Left lung (tissue), 14 donors: ENCODE measurements at places on chromosomes 7 and 10.

- no peak overlapping the region for H3K4me3 ChIP-seq
- no peaks in the 10 kb centered on the region for H3K27me3 ChIP-seq
- H3K4me1 ChIP-seq, result peaks cover 15% of the 10 kb centered on the region
- no peak overlapping the region for H3K27ac ChIP-seq
These were observed 5.6 kb downstream of the SSC4D start for GRCh38 chr7:76403780-76404494.

GRCh38 chr7:119281181-119281846 lies 991.7 kb upstream of the KCND2 start:
- no peak overlapping the region for H3K27ac ChIP-seq
- no peaks in the 10 kb centered on the region for H3K36me3 ChIP-seq
- DNase-seq, result no peak
- no peaks in the 10 kb centered on the region for H3K27me3 ChIP-seq

DNA sequence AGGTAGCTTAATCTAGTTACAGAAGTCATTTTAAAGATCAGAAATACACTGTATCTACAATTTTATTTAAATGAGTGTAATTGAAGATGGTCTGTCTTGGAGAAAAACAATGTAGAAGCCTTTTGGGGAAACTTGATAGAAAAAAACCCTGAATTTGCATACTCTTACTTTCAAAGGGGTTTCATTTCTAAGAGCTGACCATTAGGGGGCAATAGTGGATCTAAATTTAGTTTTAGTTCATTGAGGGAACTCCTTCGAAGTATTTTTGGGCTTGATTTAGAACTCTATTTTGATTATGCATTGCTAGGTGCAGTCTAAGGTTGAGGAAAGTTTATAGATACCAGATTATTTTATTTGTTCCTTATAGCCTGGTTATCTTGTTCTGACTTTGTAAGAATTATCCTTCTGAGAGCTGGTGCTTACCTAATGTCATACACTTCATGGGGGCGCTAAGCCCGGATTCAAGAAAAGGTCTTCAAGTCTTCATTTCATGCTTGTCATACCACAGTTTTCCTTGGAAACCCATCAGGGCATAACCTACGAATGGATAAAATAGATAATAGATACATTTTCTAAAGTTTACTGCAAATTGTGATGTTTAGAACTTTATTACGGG lies 69.1 kb upstream of the MXI1 start:
- H3K27ac ChIP-seq, result peak overlapping the region; percentile 82
- no peak overlapping the region for H3K4me3 ChIP-seq
- H3K36me3 ChIP-seq, result peaks cover 3% of the 10 kb centered on the region
- H3K4me1 ChIP-seq, result peaks cover 36% of the 10 kb centered on the region
- DNase-seq, result peak; percentile 70

DNA sequence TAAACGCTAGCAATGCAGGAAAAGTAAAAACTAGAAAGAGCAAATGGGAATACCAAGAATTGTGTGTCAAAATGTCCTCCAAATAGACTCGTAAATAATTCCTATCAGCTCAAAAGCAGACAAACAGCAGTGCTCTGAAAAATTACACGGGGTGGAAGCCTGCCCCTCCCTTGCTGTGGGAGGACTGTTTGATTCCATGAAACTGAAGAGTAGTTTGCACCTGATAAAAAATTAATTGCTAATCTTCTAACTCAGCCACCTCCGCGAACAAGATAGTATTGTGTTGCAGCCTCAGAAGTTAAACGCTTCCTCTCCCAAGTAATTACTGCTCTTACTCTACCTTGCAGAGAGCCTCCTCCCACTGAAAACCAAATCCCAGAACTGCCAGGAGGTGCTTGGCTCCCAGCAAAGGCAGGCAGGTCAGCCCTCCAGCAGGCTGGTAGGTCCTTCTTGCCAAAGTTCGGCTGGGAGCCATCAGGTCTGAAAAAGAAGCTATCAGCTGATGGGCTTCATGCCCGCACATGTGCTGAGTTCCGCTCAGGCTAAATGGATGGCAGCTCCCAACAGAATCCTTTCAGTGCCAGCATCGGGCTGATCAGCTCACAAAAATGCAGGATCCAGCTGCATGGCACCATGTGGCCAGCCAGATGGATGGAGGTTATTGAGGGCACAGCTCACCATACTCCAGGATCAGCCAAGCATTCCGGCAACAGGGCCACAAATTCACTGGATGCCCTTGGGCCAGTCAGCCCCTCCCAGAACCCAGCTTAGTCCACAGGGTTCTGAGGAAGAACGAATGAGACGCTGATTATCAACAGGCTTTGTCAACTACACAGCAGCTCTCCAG lies 37.1 kb downstream of the MAD1L1 start:
- no peak overlapping the region for H3K4me3 ChIP-seq
- peaks cover 55% of the 10 kb centered on the region for H3K36me3 ChIP-seq
- H3K27ac ChIP-seq, result no peak overlapping the region
- no peaks in the 10 kb centered on the region for H3K27me3 ChIP-seq

DNA sequence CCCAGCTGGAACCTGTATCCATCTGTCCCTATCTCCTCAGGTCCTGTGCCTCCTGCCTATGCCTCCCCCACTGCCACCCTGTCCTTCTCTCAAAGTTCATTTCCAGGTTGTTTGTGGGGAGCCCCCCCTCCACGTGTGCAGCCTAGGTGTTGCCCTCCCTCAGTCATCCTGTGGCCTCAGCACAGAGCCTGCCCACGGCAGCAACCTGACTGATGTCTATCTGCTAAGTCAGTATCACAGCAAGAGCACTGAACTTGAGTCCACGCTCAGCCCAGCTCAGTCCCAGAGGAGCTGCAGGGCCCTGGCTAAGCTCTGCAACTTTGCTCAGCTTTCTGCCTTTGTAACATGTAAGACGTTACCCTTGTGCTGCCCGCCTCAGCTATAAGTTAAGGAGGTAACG lies 28.7 kb downstream of the FAM53B start:
- no peaks in the 10 kb centered on the region for H3K27me3 ChIP-seq
- H3K4me1 ChIP-seq, result peaks cover 88% of the 10 kb centered on the region
- no peaks in the 10 kb centered on the region for H3K36me3 ChIP-seq
- no peak for DNase-seq
- no peak overlapping the region for H3K4me3 ChIP-seq
- H3K27ac ChIP-seq, result no peak overlapping the region

- H3K27me3 ChIP-seq, result no peaks in the 10 kb centered on the region
- H3K4me3 ChIP-seq, result no peak overlapping the region
- DNase-seq, result no peak
- H3K4me1 ChIP-seq, result no peaks in the 10 kb centered on the region
- H3K36me3 ChIP-seq, result no peaks in the 10 kb centered on the region
These were observed 333.2 kb downstream of the PLXNA4 start for GRCh38 chr7:132243051-132243450.

GRCh38 chr10:88962336-88962735 lies 9.8 kb upstream of the ACTA2 start:
- H3K4me1 ChIP-seq, result peaks cover 7% of the 10 kb centered on the region
- no peaks in the 10 kb centered on the region for H3K36me3 ChIP-seq
- no peak for DNase-seq

- DNase-seq, result no peak
- no peak overlapping the region for H3K4me3 ChIP-seq
- no peaks in the 10 kb centered on the region for H3K36me3 ChIP-seq
- H3K27me3 ChIP-seq, result no peaks in the 10 kb centered on the region
- H3K4me1 ChIP-seq, result no peaks in the 10 kb centered on the region
These were observed 10.5 kb upstream of the UNC5B start for GRCh38 chr10:71201849-71202248.

GRCh38 chr7:134637441-134637840 lies 9.2 kb upstream of the BPGM start:
- no peak for DNase-seq
- peaks cover 7% of the 10 kb centered on the region for H3K4me1 ChIP-seq
- H3K27me3 ChIP-seq, result no peaks in the 10 kb centered on the region
- H3K4me3 ChIP-seq, result no peak overlapping the region

GRCh38 chr10:51569467-51569866 lies 129.9 kb downstream of the CSTF2T start:
- H3K4me3 ChIP-seq, result no peak overlapping the region
- H3K4me1 ChIP-seq, result no peaks in the 10 kb centered on the region
- no peaks in the 10 kb centered on the region for H3K27me3 ChIP-seq
- H3K27ac ChIP-seq, result no peak overlapping the region

GRCh38 chr7:114508086-114508485 lies 93.5 kb downstream of the FOXP2 start:
- no peaks in the 10 kb centered on the region for H3K36me3 ChIP-seq
- H3K27ac ChIP-seq, result no peak overlapping the region
- H3K4me1 ChIP-seq, result no peaks in the 10 kb centered on the region
- no peak overlapping the region for H3K4me3 ChIP-seq

- H3K27ac ChIP-seq, result no peak overlapping the region
- H3K27me3 ChIP-seq, result no peaks in the 10 kb centered on the region
- no peaks in the 10 kb centered on the region for H3K4me1 ChIP-seq
- H3K36me3 ChIP-seq, result no peaks in the 10 kb centered on the region
- DNase-seq, result no peak
These were observed 1.7 kb downstream of the AKR1C4 start for GRCh38 chr10:5198386-5198785.

DNA sequence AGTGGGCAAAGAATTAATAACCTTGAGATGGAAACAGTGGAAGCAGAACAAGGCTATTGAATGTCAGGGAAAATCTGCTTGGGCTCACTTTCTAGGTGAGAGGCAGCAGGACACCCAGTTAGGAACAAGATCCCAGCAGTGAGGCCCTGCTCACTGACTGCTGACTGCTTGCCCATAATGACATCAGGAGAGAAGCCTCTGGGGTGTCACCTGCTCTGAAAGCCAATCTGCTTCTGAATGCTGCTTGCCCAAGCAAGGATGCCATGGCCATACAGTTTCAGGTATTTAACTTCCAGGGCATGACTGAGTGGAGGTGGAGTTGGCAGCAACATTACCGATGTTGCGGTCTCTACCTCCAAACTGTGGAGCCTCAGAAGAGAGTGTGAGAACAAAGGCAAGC lies 11.7 kb upstream of the WAPL start:
- no peak overlapping the region for H3K27ac ChIP-seq
- peaks cover 18% of the 10 kb centered on the region for H3K4me1 ChIP-seq
- no peak overlapping the region for H3K4me3 ChIP-seq

DNA sequence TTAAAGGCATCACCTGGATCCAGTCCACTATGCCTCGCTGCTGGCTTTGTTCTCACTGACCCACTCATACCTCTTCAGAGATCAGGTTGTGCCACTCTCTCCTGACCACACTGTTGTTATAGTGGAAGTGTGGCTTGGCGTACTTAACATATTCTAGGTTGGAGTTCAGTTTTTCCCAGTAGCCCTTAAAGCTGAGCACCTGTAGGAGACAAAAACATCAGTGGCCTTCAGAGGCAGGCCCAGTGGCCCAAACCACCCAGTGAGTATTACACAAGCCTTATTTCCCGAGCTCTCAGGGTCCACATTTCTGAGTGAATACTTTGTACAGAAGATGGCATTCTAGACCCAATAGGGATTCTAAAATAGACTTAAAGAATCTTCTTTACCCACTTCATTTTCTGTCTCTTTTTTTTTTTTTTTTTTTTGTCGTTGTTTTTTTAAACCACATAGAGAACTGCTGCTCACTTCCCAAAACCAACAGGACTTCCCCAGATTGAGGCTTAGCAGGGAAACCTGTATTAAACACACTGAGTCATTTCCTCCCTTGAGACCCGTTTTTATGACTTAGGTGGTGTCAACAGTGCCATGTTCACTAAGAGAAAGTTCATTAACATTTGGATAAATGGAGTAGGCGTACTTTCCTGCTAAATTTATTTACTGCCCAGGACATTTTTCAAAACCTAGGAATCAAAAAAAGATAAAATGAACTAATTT lies 85.8 kb downstream of the GSAP start:
- H3K27ac ChIP-seq, result peak overlapping the region; percentile 26
- H3K4me1 ChIP-seq, result peaks cover 32% of the 10 kb centered on the region
- H3K36me3 ChIP-seq, result no peaks in the 10 kb centered on the region
- DNase-seq, result no peak

DNA sequence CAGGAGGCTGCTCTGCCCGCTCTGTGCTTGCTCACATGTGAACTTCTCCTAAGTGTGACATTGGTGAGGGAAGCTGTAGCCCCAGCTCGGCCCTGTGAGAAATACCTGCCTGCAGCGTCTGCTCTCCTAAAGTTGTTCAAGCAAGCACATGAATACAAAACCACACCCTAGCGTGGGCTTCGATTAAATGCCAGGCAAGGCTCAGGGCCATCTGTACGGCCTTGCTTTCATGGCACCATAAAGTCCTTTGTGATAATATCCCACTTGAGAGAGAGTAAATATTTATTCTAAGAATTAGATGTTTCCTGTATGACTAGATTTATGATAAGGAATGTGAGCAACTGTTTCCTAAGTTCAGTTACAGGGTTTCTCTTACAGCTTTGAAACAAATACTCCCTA lies 262.8 kb upstream of the KLF14 start:
- H3K27ac ChIP-seq, result peak overlapping the region; percentile 74
- H3K36me3 ChIP-seq, result peaks cover under 1% of the 10 kb centered on the region
- no peaks in the 10 kb centered on the region for H3K27me3 ChIP-seq

GRCh38 chr10:96188916-96189315 lies 58.8 kb downstream of the ZNF518A start:
- H3K27me3 ChIP-seq, result no peaks in the 10 kb centered on the region
- no peaks in the 10 kb centered on the region for H3K4me1 ChIP-seq
- no peak overlapping the region for H3K4me3 ChIP-seq
- H3K36me3 ChIP-seq, result no peaks in the 10 kb centered on the region
- DNase-seq, result no peak

DNA sequence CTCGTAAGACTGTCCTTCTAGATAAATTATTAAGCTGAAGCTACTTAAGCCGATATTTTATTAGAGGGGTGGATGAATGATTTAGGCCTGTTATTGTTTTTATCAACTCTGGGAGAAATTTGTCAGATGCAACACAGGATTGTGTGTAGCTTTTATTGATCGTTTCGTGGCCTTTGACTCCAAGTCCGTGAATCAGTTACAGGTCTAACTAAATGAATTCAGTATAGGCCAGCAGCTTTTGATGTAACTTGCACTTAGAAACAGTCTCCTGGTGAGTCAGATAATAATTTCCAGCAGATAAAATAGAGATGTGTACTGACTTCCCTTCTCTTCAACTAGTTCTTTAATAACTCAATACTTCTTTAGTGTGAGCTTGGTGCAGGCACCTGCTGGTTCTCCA lies 341.7 kb upstream of the SMIM30 start:
- no peak overlapping the region for H3K27ac ChIP-seq
- no peak overlapping the region for H3K4me3 ChIP-seq
- no peaks in the 10 kb centered on the region for H3K4me1 ChIP-seq

- no peak overlapping the region for H3K4me3 ChIP-seq
- H3K27me3 ChIP-seq, result no peaks in the 10 kb centered on the region
- DNase-seq, result no peak
- no peaks in the 10 kb centered on the region for H3K36me3 ChIP-seq
These were observed 561.7 kb downstream of the SDK1 start for GRCh38 chr7:3862774-3863173.

DNA sequence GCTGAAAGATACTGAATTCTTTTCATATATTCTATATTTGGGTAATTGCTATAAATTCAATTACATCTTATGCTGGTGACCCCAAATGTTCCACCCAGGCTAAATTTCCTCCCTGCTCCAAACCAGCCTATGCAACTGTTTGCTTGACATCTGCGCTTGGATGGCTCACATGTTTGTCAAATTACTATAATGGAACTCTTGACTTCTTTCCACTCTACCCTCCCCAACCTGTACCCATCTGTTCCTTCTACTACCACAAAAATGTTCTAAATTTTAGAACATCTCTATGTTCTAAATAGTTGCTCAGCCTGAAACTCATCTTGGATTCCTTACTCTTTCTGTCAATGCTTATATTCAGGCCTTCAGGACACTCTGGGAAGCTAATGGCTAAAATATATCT lies 249.9 kb upstream of the SMIM30 start:
- H3K4me1 ChIP-seq, result no peaks in the 10 kb centered on the region
- DNase-seq, result no peak
- H3K27me3 ChIP-seq, result no peaks in the 10 kb centered on the region
- no peak overlapping the region for H3K27ac ChIP-seq
